ENCODE measurements at places on chromosomes 4 and X. TPM values are rescaled to one million over a fixed set of nuclear protein-coding genes. Genes with fewer than 3 reads are reported as not detected.

The PDE5A gene
- 109 TPM for total RNA-seq

The RASSF6 gene
- not detected for total RNA-seq

The AIFM1 gene
- total RNA-seq = 13.5 TPM

The UFSP2 gene
- 42.7 TPM for total RNA-seq

The PDGFRA gene
- total RNA-seq = 208 TPM

The CDKL2 gene
- 1.3 TPM for total RNA-seq

The S100G gene
- not detected for total RNA-seq

The IGSF1 gene
- total RNA-seq = 0.32 TPM

The F8 gene
- 2.2 TPM for total RNA-seq

The LDB2 gene
- 24.2 TPM for total RNA-seq

The HSD17B13 gene
- not detected for total RNA-seq

The MAGEC3 gene
- not detected for total RNA-seq

The PTPN13 gene
- total RNA-seq = 73.0 TPM

The PHKA1 gene
- 8.6 TPM for total RNA-seq

The ELF2 gene
- total RNA-seq = 45.8 TPM

The HSFX1 gene
- 0.43 TPM for total RNA-seq

The RNF212 gene
- total RNA-seq = 3.0 TPM

All from fibroblast of villous mesenchyme (primary cell).